ENCODE measurements at places on chromosomes 12 and 14.

DNA sequence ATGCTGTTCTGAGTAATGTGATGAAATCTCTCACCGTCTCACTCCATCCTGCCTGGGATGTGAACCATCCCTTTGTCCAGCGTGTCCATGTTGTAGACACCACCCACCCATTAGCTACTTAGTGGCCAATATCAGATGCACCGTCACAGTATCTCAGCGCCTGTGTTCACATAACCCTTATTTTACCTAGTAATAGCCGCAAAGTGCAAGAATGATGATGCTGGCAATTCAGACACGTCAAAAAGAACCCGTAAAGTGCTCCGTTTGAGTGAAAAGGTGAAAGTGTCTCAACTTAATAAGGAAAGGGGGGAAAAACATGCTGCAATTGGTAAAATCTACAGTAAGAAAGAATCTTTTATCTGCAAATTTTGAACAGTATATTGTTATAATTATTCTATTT lies 3.0 kb downstream of the RNASE10 start:
- no peak for DNase-seq

- DNase-seq: no peak
These were observed 8.1 kb downstream of the TXNRD1 start for GRCh38 chr12:104223712-104224111.

GRCh38 chr12:28017126-28017872 lies 44.8 kb upstream of the PTHLH start:
- no peak for DNase-seq

DNA sequence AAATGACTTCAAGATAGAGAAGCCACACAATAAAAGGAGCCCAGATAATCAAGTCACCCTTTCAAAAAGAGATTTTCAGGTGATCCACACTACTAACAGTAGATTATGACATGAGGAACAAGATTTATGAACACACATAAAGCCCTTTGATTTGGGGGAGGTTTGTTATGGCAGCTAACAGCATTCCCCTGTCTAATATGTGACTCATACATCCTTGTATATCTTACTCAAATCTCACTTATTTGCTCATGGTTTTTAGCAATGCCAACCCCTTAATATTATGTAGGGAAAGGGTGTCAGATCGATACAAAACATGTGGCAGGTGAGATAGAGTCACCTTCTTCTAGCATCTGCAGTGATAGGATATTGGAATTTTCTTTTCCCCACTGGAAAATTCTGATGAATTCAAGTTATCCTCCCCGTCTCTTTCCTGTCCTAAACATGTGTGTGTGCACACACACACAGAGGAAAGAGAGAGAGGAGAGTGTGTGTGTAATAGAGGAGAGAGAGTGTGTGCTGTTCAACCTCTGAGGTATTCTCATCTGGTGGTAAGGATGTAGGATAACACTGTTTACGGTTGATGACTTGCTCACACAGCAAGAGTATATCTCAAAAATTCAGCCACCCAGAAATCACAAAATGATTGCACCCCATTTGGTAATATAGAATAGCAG lies 319.9 kb downstream of the KCNC2 start:
- DNase-seq: no peak

DNA sequence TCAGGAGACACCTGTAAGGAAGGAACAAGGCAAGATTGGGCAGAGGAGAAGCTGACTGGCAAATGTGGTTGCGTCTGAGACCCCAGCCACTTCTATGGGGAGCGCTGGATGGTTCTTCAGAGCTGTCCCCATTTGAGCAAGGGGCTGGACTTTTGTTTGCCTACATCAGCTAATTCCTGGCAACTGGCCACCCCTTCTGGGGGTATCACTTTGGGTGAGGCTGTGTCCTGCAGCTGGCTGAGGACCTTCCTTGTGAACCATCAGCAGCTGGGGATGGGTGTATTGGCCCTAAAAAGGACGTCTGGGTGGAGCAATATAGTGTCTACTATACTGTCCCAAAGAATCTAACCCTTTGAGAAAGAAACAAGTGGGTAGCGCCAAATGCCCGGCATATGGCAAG lies 23.6 kb downstream of the PPFIBP1 start:
- DNase-seq: no peak

GRCh38 chr14:31536201-31536960 lies 24.8 kb upstream of the NUBPL start:
- no peak for DNase-seq

- no peak for DNase-seq
These were observed 127.5 kb downstream of the TBC1D30 start for GRCh38 chr12:64951944-64952343.

DNA sequence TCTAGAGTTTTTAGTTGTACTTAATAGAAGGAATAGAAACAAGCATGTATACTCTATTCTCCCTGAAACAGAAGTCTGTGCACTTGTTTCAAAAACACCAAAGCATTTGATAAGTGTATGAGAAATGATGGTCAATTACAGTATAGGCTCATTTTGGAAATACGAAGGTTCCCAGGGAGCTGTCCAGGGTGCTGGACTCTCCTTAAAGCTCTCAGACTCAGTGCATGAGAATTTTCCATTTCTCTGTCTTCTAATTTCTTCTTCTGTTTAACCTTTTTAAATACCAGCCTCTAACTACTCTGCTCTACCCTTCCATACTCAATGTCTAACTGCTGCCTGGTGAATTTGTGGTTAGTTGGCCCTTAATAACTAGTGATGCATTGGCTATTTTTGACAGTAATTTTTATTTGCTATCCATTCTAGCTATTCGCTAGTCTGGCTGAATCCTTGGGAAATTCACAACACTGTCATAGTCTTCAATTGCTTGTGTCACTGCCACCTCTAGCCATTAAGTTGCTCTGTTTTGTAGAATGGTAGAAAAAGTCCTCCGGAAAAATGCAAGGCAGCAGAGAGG lies 229.2 kb downstream of the NRXN3 start:
- DNase-seq: no peak

GRCh38 chr12:4905316-4905715 lies 4.4 kb upstream of the KCNA1 start:
- DNase-seq: no peak

DNA sequence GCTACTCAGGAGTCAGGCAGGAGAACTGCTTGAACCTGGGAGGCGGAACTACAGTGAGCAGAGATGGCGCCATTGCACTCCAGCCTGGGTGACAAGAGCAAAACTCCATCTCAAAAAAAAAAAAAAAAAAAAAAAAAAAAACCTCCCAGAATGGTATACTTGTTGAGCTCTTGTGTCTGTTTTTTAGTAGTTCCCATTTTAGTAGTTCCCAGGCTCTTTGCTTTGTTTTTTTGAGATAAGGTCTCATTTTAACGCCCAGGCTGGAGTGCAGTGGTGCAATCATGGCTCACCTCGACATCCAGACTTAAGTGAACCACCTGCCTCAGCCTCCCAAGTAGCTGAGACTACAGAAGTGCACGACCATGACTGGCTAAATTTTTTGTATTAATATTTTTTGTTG lies 13.4 kb downstream of the ATXN2 start:
- DNase-seq: no peak

DNA sequence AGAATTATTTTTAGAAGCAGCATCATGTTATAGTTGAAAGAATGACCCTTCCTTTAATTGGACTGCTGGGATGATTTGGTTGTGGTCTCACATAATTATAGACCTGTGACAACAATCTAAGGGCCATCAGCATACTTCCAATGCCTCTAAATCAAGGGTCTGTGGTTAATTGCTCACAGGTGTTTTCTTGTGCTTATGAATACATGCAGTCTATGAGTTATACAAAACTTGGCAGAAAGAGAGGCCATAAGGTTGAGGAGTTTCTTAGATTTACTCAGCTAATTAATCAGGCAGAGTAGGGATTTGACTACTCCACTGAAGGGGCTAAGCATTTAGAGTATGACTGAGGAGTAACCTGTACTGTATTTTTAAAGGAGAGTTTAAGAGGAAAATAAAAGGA lies 37.0 kb upstream of the FRMD6 start:
- DNase-seq: no peak

- DNase-seq: no peak
These were observed 19.6 kb downstream of the HIGD1C start for GRCh38 chr12:50971946-50972345.

GRCh38 chr12:4275016-4275869 lies 1.7 kb downstream of the CCND2 start:
- no peak for DNase-seq

DNA sequence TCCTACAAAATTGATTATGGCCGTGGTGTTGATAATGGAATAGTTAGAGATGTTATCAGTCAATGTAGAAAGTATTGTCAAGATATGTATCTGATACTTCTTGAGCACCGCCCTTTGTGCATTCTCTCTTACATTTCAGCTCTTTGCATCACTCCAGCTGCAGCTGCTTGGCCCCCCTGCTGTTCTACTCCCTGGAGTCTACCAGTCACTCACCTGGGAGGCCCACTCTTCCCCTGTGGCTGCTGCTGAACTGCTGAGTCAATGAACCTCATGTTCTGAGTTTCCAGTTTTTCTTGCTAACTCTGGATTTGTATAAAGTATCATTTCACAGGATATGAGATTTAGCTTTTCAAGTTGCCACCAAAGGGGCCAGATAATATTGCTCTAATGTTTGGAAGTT lies 312.8 kb upstream of the SLC16A7 start:
- no peak for DNase-seq

- no peak for DNase-seq
These were observed 887.8 kb downstream of the TRHDE start for GRCh38 chr12:73159954-73160353.

GRCh38 chr12:40031965-40032364 lies 73.9 kb downstream of the SLC2A13 start:
- no peak for DNase-seq

DNA sequence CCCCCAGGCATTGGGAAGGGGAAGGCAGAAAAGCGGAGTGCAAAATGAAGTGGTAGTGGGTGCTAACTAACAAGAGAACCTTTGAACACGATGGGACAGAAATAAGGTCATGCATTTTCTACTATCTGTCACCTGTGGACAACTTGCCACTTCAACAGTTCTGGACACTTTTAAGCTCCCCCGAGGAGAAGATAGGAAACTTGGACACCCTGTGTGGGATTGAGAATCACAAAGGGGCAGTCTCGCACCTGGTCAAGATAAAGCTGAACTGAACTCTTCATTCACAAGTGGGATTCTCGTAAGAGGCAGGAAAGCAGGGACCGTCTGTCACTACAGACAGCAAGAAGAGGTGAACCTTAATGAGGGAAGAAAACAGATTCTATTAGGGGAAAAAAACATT lies 51.6 kb downstream of the EIF2S3B start:
- DNase-seq: no peak

- DNase-seq: no peak
These were observed 19.6 kb downstream of the MTA1 start for GRCh38 chr14:105439179-105439578.

GRCh38 chr14:68574906-68575305 lies 218.0 kb downstream of the ZFP36L1 start:
- no peak for DNase-seq

- DNase-seq: no peak
These were observed 1.8 kb downstream of the SMIM41 start for GRCh38 chr12:52081263-52081733.

All from NCI-H187 treated with DMSO at 0.1 percent for 48 hours (cell line).